Activated naive CD8-positive, alpha-beta T cell treated with anti-CD3 and anti-CD28 coated beads, Interleukin-2, amount 10 ng/mL, durations not matched to agents 7 days and 5 days (primary cell): ENCODE measurements at places on chromosomes 2 and 18. TPM values are rescaled to one million over a fixed set of nuclear protein-coding genes. Genes with fewer than 3 reads are reported as not detected.

GRCh38 chr2:48250943-48251342, 279.0 kb upstream of the STON1 start:
- no peak overlapping the region for H3K4me3 ChIP-seq
- H3K4me1 ChIP-seq, result peaks cover 6% of the 10 kb centered on the region
- DNase-seq, result no peak
- no peak overlapping the region for H3K27ac ChIP-seq

GRCh38 chr2:238264072-238264460, 24.2 kb upstream of the HES6 start:
- no peaks in the 10 kb centered on the region for H3K27me3 ChIP-seq
- no peak for DNase-seq
- H3K27ac ChIP-seq, result no peak overlapping the region
- no peak overlapping the region for H3K4me3 ChIP-seq

GRCh38 chr18:5693699-5694294, 150.0 kb upstream of the EPB41L3 start:
- no peaks in the 10 kb centered on the region for H3K36me3 ChIP-seq
- no peak for DNase-seq
- no peaks in the 10 kb centered on the region for H3K4me1 ChIP-seq
- H3K27me3 ChIP-seq, result peaks cover 1% of the 10 kb centered on the region
- no peak overlapping the region for H3K4me3 ChIP-seq
- H3K27ac ChIP-seq, result no peak overlapping the region

GRCh38 chr2:231640241-231640640, 47.6 kb downstream of the TEX44 start:
- H3K4me1 ChIP-seq, result peaks cover 11% of the 10 kb centered on the region
- peak overlapping the region; percentile 26 for H3K27ac ChIP-seq
- DNase-seq, result no peak
- no peaks in the 10 kb centered on the region for H3K27me3 ChIP-seq
- H3K36me3 ChIP-seq, result no peaks in the 10 kb centered on the region

DNA sequence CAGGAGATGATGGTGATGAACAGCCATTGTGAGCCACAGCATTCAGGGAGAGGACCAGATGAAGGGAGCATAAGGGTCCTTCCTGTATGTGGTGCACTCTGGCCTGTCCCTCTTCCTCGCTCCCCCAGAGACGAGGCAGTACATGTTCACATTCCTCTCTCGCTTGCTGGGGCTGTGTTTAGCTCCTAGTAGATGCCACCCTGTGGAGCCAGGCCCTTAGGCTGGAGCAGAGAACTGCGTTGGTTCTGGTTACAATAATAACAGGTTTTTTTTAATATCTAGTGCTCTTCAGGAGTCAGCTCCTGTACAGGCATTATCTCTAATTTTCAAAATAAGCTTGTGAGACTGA, 171.1 kb upstream of the MYT1L start:
- no peak overlapping the region for H3K27ac ChIP-seq
- no peaks in the 10 kb centered on the region for H3K4me1 ChIP-seq
- peaks cover 2% of the 10 kb centered on the region for H3K27me3 ChIP-seq
- no peak overlapping the region for H3K4me3 ChIP-seq

DNA sequence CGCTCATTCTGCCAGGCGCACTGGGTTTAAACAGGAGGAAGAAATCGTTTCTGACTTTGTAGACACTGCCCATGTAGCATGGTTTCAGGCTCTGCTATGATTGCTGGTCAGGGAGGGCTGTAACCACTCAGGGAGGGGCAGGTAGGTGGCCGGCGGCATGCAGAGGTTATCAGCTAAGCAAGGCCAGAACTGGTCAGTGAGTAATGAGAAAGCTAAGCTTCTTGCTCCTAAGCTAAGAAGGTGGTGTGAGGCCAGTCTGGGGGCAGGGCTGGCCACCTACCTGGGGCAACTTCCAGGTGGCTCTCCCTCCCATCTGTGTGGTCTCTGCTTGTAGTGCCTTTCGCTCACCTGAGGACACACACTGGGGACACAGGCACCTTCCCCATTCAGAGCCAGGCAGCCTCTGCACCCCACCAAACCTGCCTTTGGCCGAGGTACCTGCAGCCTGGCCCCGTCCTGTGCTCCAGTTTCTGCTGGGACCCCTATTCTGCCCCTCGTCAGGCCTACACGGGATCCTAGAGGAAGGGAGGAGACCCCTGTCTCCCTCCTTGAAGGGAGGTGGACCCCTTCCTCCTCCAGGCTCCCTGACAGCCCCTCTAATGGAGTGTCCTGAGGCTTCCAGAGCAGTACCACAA, 195.9 kb downstream of the SEPTIN10 start:
- DNase-seq, result no peak
- no peaks in the 10 kb centered on the region for H3K36me3 ChIP-seq
- H3K27me3 ChIP-seq, result no peaks in the 10 kb centered on the region
- no peak overlapping the region for H3K4me3 ChIP-seq
- H3K27ac ChIP-seq, result no peak overlapping the region
- peaks cover 1% of the 10 kb centered on the region for H3K4me1 ChIP-seq

INPP4A gene
- 147 TPM for total RNA-seq

C18orf63 gene
- not detected for total RNA-seq

GRCh38 chr2:173860566-173860965, 104.6 kb downstream of the SP3 start:
- H3K4me3 ChIP-seq, result peak overlapping the region; percentile 57
- peaks cover 2% of the 10 kb centered on the region for H3K27me3 ChIP-seq
- H3K4me1 ChIP-seq, result peaks cover 26% of the 10 kb centered on the region
- H3K36me3 ChIP-seq, result no peaks in the 10 kb centered on the region

DNA sequence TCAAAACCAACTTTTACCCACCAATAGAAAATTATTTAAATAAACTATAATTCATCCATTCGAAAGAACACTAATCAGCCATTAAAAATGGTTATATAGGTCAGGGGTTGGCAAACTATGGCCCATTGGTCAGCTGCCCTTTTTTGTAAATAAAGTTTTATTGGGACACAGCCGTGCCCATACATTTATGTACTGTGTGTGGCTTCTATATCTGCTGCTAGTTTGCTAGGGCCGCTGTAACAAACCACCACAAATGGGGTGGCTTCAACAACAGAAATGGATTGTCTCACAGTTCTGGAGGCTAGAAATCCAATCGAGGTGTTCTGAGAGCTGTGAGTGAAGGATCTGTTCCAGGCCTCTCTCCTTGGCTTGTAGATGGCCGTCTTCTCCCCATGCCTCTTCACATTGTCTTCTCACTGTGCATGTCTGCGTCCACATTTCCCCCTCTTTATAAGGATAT, 7.0 kb upstream of the TXNDC2 start:
- no peaks in the 10 kb centered on the region for H3K36me3 ChIP-seq
- H3K4me3 ChIP-seq, result no peak overlapping the region
- no peak for DNase-seq
- peaks cover 3% of the 10 kb centered on the region for H3K4me1 ChIP-seq

DNA sequence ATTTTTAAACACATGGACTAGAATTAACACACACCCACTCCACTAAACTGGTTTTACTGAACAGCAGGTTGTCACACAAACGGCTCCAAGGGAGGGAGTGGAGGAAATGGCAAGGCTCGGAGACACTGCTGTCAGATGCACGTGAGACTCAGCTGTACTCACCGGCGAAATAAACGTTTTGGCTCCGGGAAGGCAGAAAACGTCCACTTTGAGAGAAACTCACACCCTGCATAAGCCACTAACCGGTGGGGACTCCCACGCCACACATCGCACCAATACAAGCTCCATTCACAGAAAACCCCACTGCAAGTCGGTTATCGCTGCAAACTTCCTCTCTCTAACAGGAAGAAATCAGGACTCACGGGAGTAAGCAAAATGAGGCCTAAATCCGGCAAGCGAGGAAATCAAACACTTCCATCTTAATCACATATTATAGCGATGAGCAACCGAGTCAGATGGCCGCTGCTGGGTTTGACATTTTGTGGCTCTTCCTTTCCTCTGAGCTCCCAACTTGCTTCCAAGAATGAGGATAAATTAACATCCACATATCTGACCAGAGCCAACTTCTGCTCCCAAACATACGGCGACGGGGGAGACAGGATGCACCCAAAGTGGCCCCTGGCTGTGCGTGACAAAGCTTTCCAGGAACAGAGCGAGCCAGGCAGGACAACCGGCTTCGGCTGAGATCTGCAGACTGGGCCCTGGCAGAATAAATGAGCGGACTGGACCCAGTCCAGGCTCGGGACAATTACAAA, 63.5 kb downstream of the HDAC4 start:
- peaks cover 6% of the 10 kb centered on the region for H3K27me3 ChIP-seq
- H3K4me3 ChIP-seq, result no peak overlapping the region
- no peak overlapping the region for H3K27ac ChIP-seq

- no peak overlapping the region for H3K4me3 ChIP-seq
- peaks cover 12% of the 10 kb centered on the region for H3K27me3 ChIP-seq
- no peak overlapping the region for H3K27ac ChIP-seq
- no peaks in the 10 kb centered on the region for H3K4me1 ChIP-seq
- no peak for DNase-seq
Measured at GRCh38 chr2:105129722-105130232, 91.9 kb downstream of the MRPS9 start.

DNA sequence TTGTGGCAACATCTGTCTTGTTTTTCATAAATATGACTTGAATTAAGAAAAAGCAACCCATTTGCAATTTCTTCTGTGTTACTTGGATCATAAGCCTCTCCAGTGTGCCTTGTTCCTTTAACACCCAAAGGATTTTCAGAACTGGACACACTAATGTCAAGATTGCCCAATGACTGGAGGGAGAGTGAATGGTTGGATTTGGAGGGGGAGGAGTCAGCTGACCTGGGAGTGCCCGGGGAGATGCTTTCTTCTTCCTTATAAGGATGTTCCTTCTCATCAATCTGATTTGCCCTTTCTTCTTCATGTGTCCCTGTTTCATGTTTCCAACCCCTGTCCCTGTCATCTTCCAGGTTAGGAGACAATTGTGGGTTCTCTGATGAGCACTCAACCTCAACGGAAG, 48.8 kb downstream of the ALPK2 start:
- H3K27me3 ChIP-seq, result peaks cover 12% of the 10 kb centered on the region
- no peaks in the 10 kb centered on the region for H3K36me3 ChIP-seq
- no peak for DNase-seq
- H3K27ac ChIP-seq, result no peak overlapping the region

DNA sequence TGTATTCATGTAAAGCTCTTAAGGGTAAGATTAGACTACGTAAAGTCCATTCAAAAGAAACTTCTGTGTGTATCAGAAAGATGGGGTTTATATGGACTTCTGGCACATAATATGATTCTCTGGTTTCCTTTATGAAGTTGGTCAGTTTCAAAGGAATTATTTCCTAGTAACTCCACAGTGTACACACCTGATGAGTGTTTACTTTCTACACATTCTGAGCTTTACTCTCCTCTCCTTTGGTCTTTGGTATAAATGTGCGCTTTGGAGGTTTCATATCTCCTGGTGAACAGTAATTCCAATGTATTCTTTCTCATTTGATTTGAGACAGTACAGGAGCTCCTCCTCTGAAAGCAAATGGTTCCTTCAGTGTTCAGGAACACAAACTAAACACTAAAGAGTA, 88.1 kb downstream of the OXER1 start:
- no peaks in the 10 kb centered on the region for H3K4me1 ChIP-seq
- no peaks in the 10 kb centered on the region for H3K27me3 ChIP-seq
- no peak overlapping the region for H3K4me3 ChIP-seq
- H3K36me3 ChIP-seq, result peaks cover 17% of the 10 kb centered on the region

- no peak overlapping the region for H3K27ac ChIP-seq
- H3K4me3 ChIP-seq, result no peak overlapping the region
- DNase-seq, result no peak
Measured at GRCh38 chr2:108330979-108331378, 42.3 kb downstream of the SULT1C2 start.

GRCh38 chr2:67135208-67135607, 261.9 kb upstream of the ETAA1 start:
- no peak overlapping the region for H3K4me3 ChIP-seq
- no peak overlapping the region for H3K27ac ChIP-seq
- no peaks in the 10 kb centered on the region for H3K36me3 ChIP-seq

DNA sequence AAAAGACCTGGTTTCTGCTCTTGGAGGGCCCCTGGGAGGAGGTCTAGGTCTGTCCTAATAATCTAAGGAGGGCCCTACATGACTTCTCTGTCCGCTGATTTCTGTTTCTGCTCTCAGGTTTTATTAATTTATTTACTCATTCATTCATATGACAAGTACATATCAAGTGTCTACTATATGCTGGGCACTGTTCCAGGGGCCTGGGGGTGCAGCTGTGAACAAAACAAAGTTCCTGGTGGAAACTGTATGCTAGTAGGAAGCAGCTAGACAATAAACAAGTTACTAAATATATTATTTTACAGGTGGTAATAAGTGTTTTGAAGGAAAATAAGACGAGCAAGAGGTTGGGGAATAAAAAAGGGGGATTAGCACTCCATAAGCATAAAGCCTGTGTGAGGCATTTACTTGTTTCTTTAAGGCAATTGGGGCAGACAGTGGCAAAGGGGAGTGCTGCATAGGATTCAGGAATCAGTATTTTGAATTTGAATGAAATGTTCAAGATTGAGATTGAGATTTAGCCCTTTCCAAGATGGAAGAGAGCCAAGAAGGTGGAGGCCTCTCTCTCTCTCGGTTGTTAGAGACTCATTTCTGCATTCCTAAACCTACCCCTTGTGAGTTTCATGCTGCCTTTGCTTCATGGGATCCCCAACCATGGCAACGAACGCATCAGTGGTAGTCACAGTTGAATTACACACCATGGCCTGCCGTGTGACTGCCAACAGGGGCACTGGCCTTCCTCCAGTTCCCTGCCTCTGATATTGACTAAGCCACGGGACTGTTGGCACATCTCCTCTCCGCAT, 28.3 kb downstream of the DRC1 start:
- H3K4me1 ChIP-seq, result peaks cover 1% of the 10 kb centered on the region
- H3K27ac ChIP-seq, result no peak overlapping the region
- no peak for DNase-seq

- no peak overlapping the region for H3K4me3 ChIP-seq
- no peak overlapping the region for H3K27ac ChIP-seq
- peaks cover 3% of the 10 kb centered on the region for H3K4me1 ChIP-seq
- peaks cover 2% of the 10 kb centered on the region for H3K27me3 ChIP-seq
- no peaks in the 10 kb centered on the region for H3K36me3 ChIP-seq
Measured at GRCh38 chr18:48621240-48621639, 82.4 kb downstream of the CTIF start.

- H3K27ac ChIP-seq, result no peak overlapping the region
- no peak for DNase-seq
- H3K36me3 ChIP-seq, result no peaks in the 10 kb centered on the region
- H3K4me3 ChIP-seq, result no peak overlapping the region
Measured at GRCh38 chr2:236886456-236886855, 199.2 kb upstream of the COPS8 start.

CRYGD gene
- not detected for total RNA-seq

SERPINB11 gene
- total RNA-seq, result not detected

NTSR2 gene
- total RNA-seq, result not detected

NUP35 gene
- total RNA-seq, result 21.4 TPM

KCNG2 gene
- total RNA-seq, result not detected

TBR1 gene
- total RNA-seq, result not detected

- no peak overlapping the region for H3K27ac ChIP-seq
- no peak overlapping the region for H3K4me3 ChIP-seq
- H3K36me3 ChIP-seq, result peaks cover 39% of the 10 kb centered on the region
- H3K4me1 ChIP-seq, result no peaks in the 10 kb centered on the region
- no peak for DNase-seq
Measured at GRCh38 chr2:203418271-203418670, 90.1 kb downstream of the ABI2 start.

GCKR gene
- total RNA-seq, result not detected

DNA sequence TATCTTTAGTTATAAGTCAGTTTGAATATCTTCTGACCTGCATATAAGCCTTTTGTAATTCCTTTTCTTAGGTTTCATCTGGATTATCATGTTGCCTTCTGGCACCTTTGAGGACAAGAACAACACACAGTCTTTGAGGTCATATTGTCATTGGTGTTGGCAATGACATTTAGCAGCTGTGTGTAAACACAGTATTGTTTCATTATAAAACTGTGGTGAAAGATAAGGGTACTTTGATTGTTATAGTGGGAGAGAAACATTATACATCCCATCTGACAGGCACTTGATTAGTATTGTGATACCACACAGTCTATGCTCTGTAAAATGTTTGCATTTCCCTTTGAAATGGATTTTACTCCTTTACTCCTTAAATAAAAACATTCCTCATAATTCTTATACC, 313.5 kb downstream of the RPRM start:
- no peaks in the 10 kb centered on the region for H3K36me3 ChIP-seq
- no peaks in the 10 kb centered on the region for H3K4me1 ChIP-seq
- H3K27ac ChIP-seq, result no peak overlapping the region
